Transverse colon (tissue), 4 donors: ENCODE measurements at places on chromosomes 2 and 18.
A peak's percentile ranks its signal among the peaks of the same experiment; 100 is the strongest.

GRCh38 chr2:46828491-46829230 is 86.9 kb downstream of the MCFD2 start:
- H3K4me1 ChIP-seq, result no peaks in the 10 kb centered on the region
- no peaks in the 10 kb centered on the region for H3K36me3 ChIP-seq
- H3K27me3 ChIP-seq, result no peaks in the 10 kb centered on the region
- no peak for DNase-seq
- H3K27ac ChIP-seq, result no peak overlapping the region

DNA sequence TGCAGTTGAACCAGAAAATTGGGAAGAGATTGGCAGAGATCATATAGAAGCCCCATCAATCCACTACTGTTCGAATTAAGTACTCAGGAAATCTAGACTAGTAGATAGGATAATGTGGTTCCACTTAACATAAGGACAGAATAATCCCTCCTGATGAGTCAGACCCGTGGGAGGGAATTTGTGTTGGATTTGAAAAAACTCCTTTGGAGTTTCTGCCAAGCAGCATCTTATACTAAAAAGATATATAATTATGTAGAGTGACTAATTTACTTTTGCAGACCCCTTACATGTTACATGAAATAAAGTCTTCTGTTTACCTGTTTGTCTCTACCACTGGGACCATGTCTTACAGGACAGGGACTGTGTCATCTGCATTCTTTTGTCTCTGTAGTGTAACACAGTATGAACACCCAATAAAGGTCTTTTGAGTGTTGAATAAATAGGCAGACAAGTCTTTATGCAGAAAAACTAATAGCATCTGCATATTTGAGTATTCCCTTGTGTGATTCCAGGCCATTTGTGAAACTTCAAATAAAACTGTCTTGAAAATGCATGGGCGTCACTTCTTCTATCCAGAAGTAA is 122.6 kb upstream of the DNAJC10 start:
- no peaks in the 10 kb centered on the region for H3K4me1 ChIP-seq
- DNase-seq, result no peak
- H3K36me3 ChIP-seq, result no peaks in the 10 kb centered on the region
- H3K4me3 ChIP-seq, result no peak overlapping the region

GRCh38 chr2:206112846-206113547 is 27.0 kb upstream of the INO80D start:
- no peak overlapping the region for H3K4me3 ChIP-seq
- no peak overlapping the region for H3K27ac ChIP-seq
- no peaks in the 10 kb centered on the region for H3K27me3 ChIP-seq
- H3K36me3 ChIP-seq, result no peaks in the 10 kb centered on the region

GRCh38 chr2:197435598-197436420 is 981 bp upstream of the SF3B1 start:
- H3K36me3 ChIP-seq, result no peaks in the 10 kb centered on the region
- peaks cover 39% of the 10 kb centered on the region for H3K4me1 ChIP-seq
- H3K27ac ChIP-seq, result peak overlapping the region; percentile 99
- peak overlapping the region; percentile 91 for H3K4me3 ChIP-seq
- no peak for DNase-seq
- H3K27me3 ChIP-seq, result no peaks in the 10 kb centered on the region

DNA sequence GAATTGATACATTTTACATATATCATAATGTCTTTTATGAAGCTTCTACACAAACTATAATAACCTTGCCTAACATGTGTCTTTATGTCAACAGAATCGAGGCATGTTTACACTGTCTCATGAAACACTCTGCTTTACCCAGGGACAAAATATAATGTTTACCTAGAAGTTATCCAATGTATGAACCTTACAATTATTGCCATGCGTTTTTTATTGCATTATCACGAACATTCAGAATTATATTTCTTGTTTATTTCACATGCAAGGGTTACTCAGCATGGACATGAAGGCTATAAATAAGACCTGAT is 19.8 kb downstream of the LONRF2 start:
- H3K4me1 ChIP-seq, result no peaks in the 10 kb centered on the region
- no peak for DNase-seq
- no peaks in the 10 kb centered on the region for H3K36me3 ChIP-seq
- H3K4me3 ChIP-seq, result no peak overlapping the region

DNA sequence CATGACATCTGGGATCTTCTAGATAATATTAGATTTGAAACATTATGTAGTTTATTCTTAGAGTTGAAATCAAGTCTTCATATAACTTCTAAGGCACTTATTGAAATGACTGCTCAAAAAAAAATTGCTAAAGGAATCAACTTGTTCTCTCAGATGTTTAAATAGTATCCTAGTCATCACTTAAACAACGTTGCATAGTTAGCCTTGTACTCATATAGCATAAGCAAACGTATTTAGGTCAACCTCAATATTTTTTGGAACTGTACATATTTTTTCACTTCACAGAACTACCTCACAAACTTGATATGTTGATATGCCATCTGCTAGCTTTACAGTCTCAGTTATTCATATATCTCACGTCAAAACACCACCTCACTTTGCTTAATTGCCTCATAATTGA is 47.1 kb upstream of the CREB1 start:
- no peak for DNase-seq
- H3K27ac ChIP-seq, result no peak overlapping the region
- H3K27me3 ChIP-seq, result no peaks in the 10 kb centered on the region
- no peaks in the 10 kb centered on the region for H3K36me3 ChIP-seq
